NCI-H2107 (cell line): ENCODE measurements at places on chromosomes 1 and 21.
A peak's percentile ranks its signal among the peaks of the same experiment; 100 is the strongest.

DNA sequence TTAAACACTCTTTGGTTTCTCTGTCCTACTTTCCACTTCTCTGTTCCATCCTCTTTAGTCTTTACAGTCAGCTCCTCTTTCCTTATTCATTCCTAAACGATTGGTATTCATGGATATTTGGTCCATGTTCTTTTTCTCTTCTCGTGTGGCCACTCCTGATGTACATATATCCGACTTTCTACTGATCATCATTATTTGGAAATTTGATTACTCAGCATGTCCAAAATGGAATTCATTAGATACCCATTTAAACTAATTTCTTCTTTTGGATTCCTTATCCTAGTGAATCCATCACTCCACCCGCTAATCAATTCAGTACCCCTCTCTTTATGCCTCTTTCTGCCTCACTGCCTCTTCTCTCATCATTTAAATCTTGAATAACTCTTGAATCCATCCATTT, 43.8 kb upstream of the TNFSF18 start:
- no peak for DNase-seq

DNA sequence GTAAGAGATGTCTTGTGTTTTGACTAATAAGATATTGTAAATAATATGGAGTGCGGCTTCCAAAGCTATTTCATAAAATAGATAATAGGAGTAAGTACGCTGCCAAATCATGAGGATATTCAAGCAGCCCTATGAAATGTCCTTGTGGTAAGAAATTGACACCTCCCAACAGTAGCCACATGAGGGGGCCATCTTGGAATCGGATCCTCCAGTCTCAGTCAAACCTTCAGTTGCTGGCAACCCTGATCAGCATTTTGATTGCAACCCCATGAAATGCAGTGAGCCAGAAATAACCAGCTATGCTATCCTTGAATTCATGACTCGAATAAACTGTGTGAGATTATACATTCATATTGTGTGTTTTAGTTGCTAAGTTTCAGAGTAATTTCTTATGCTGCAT, 212.4 kb downstream of the PLA2G4A start:
- no peak for DNase-seq

GRCh38 chr1:84170171-84170570, 26.1 kb downstream of the PRKACB start:
- DNase-seq = no peak

- peak; percentile 43 for DNase-seq
These were observed 130.3 kb upstream of the DPYD start for GRCh38 chr1:98051065-98051675.

GRCh38 chr1:205144751-205145150, 23.0 kb upstream of the RBBP5 start:
- DNase-seq = no peak

DNA sequence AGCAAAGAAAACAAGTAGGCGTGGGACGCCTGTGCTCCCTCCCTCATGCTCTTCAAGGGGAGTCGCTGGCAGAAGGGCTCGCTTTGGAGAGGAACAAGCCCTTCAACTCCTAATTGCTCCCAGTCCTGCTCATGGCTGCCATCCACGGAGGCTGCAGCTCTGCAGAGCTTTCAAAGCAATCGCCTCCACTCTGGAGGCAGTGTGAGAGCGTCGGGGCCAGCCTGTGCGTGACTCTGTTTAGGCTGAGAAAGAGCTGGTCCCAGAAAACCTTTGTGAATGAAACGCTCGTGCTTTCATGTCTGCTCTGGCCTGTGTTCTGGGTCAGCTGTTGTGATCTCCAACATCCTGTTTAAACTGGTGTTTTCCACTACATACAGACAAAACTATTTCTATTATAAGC, 23.9 kb upstream of the RUNX1 start:
- no peak for DNase-seq

DNA sequence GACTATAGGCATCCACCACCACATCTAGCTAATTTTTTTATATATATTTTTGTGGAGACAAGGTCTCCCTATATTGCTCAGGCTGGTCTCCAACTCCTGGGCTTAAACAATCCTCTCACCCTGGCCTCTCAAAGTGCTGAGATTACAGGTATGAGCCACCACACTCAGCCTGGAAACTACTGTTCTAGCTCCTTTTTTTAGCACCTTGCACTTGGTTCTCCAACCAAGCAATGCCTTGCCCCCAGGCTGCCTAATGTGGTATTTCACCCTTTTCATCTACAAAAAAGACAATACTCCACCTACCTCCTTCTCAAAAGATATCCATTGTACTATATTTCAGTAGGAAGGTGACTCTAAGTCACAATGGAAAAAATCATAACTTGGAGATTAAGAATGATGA, 6.7 kb downstream of the ARNT start:
- no peak for DNase-seq

GRCh38 chr1:159084867-159085266, 8.3 kb upstream of the AIM2 start:
- DNase-seq = no peak

GRCh38 chr1:204742676-204743251, 57.2 kb upstream of the LRRN2 start:
- no peak for DNase-seq

DNA sequence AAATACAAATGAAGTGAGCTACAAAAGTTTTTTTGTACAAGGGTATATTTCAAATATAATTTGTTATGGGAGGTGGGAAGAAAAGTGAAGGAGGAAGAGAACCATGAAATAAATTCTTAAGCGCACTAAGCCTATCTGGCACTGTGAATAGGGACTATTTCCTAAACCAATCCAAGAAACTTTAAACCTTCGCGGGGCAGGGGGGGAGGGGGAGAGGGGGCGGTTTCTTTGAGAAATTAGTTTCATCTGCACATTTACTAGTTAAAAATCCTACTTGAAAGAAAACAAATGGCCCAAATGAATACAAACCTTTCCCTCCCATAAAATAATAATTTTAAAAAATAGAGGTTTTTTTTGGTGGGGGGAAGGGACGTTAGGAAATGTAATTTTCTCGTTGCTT, 364 bp downstream of the GOLPH3L start:
- no peak for DNase-seq

DNA sequence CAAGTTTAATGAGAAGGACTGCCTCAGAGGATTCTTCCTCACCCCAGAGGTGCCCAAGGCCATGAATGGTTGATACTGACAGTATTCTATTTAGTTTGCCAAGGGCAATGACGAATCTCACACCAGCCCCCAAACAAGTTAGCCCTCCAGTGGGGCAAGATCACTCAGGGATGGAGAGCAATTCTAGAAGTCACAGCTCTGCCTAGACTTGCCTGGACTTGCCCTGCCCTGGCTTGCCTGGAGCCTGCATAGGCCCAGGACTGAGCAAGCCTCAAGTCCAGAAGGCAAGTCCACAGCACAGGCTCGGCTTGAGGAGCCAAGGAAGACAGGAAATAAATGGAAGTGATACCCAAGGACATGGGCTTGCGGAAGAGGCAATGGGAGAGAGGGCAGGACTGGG, 39.5 kb upstream of the RGS16 start:
- DNase-seq = no peak

GRCh38 chr1:185227161-185227560, 70.2 kb downstream of the SWT1 start:
- no peak for DNase-seq

GRCh38 chr1:246460406-246460805, 46.7 kb downstream of the SMYD3 start:
- no peak for DNase-seq

- no peak for DNase-seq
These were observed 197.8 kb upstream of the USP25 start for GRCh38 chr21:15531986-15532385.

DNA sequence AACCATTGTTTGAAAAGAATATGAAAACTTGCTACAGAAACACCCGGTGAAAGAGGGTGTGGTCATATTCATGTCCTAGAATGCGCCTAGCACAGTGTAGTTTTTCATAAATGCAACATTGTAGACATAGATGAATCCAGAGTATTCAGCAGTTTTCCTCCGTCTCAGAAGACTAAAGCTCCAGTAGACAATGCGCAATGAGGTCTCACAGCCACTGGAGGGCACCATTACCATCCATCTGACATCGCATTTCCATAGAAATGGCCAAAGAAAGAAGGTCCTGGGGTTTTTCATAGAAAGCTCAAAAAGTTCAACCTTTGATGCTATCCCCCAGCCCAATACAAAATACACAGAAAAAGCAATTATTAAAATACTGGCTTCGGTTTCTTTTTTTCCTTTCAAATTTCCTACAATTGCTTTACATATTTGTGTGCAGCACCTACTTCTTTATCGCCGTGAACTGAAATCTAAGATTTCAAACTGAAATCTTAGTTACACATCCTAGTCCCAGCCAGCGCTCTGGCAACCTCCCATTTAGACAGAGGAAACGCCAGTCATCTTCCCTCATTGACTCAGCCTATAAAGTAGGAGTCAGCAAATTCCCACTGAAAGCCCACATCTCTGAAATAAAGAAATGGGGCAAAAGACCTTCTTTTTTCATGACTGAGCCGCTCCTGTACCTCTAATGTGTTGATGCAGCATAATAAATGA, 3.9 kb upstream of the CD58 start:
- peak; percentile 57 for DNase-seq

DNA sequence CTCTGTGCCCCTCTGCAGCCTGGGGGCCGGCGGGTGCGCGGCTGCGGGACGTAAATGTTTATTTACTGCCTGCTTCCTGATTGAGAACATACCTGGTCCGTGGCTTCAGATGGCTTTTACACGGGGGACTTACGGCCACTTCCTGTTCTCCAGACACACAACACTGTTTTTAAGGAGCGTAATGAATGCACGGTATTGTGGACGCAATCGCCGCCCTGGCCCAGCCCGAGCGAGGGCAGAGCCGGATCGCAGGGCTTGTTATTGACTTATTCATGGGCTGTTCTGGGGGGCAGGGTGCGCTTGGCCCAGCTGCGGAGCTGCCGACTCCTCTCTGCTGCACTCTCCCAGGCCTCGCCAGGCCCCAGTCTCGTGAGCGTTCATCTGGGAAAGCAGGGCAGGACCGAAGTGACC, 52.8 kb upstream of the ACTRT2 start:
- no peak for DNase-seq

DNA sequence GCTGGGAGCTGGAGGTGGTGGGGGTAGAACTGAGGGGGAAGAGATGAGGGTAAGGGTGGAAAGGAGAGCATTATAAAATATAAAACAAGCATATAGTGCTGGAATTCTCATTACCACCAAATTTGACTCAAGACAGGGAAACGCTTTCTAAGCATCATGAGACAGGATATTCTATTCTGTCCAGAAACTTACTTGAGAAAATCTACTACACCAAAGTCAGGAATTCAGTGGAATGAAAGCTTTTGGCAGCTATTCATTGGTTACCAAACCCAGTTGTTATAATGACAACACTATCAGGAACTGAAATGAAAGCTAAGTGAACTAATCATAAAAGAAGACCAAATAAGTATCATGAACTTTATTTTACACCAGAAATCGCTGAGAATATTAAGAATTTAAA, 14.5 kb downstream of the AIDA start:
- DNase-seq = no peak

- peak; percentile 15 for DNase-seq
These were observed 229.3 kb downstream of the USH2A start for GRCh38 chr1:216193839-216194443.

- no peak for DNase-seq
These were observed 5.8 kb downstream of the PDZK1 start for GRCh38 chr1:145701306-145701862.

GRCh38 chr21:43290421-43291346, 121.9 kb downstream of the CRYAA start:
- no peak for DNase-seq

DNA sequence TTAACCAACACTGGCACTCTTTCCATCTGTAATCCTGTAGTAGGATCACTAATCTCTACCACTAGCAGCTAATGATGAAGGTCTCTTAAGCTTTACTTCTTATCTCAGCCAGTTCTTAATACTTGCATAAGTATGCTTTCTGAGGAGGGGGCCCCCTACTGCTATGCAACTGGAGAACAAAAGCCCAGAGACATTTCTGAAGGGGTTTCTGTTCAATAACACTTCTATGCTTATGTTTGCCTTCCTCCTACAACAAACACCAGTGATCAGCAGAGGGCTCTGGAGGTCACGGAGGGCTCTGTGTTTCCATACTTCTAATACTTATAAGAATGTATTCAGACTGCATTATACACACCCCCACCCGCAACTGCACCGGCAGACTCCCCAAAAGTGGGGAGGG, 215.8 kb downstream of the BARHL2 start:
- no peak for DNase-seq

DNA sequence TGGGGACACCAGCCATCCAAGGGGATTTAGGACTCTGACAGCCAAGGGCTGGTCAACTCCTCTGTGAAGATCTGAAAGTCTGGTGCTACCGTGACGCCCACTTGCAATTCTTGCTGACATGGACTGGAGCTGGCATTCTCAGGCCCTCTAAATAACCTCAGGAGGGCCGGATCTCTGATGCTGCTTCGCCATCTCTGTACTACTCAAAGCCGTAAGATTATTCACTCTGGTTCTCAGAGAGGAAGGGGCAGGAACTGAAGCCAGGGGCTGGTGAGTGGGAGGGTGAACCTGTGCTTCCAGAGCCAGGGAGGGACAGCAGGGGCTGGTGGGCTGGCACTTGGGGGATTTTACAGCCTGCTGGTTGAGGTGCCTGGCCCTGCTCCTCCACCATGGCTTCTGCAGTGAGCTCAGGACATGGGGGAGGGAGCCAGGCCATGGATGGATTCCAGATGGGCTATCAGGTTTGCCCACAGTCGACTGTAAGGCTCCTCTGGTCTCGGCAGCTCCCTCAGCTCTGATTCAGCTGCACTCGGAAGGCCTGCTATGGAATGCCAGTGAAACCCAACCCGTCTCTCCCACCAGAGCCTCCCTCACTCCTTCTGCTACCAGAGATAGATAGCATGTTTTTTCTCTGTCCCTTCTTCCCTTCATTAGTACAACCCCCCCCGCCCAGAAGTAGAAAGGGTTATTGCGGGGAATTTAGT, 84.5 kb downstream of the PLXNA2 start:
- no peak for DNase-seq

DNA sequence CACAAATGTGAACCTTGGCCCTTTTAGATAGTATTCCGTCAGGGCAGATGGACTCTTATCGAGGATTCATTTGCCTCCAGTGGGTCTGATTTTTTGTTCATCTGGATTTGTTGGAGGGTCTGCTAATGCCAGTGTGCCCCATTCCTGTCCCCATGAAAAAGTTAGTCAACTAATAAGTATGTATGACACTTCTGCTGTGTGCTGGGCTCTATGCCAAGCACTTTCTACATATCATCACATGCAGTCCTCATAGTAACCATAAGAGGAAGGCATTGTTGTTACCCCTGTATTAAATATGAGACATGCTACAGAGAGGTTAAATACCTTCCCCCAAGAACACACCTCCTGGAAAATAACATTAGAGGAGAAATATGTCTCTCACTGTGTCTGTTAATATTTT, 46.6 kb upstream of the MAB21L3 start:
- DNase-seq = no peak

- DNase-seq = no peak
These were observed 4.6 kb downstream of the IFFO2 start for GRCh38 chr1:18951818-18952391.
